ENCODE measurements at places on chromosomes 2 and 18.

GRCh38 chr18:50465211-50466153 lies 90.6 kb downstream of the SKA1 start:
- DNase-seq, result no peak

DNA sequence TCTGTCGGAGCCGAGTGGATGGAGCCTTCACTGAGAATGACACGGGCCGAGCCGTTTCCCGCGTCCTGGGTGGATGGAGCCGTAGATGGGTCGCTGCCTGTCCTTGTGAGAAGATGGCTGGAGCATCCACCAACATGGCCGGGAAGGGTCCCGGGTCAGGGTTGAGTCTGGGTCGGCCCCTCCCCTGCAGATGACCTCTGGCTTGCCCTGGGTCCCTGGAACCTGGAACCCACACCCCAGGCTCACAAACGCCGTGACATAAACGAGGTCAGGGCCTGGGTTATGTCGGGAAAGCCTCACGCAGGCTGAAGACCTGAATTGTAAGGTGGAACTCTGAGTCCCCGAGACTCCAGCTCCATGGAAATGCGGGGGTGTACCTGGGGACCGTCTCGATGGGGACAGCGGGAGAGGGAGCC lies 94.9 kb downstream of the NFATC1 start:
- no peak for DNase-seq

DNA sequence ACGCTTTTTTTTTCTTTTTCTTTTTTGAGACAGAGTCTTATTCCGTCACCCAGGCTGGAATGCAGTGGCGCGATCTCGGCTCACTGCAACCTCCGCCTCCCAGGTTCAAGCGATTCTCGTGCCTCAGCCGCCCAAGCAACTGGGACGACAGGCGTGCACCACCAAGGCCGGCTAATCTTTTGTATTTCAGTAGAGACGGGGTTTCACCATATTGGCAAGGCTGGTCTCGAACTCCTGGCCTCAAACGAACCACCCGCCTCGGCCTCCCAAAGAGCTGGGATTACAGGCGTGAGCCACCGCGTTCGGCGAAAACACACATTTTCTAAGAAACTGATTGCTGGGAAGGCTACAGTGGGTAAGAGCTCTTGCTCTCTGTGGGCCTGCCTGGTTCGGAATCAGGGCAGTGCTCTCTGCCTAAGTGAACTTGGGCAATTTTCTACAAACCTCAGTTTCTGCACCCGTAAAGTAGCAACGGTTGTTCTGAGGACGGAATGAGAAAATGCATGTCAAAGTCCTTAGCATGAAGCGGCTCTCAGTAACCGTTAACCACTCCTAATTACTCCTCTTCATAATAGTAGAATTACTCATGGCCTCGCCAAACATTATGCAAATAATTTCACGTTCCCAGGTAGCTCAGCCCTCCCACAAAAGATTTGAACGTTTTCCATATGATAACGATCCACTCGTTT lies 1.0 kb upstream of the PMAIP1 start:
- DNase-seq, result no peak

DNA sequence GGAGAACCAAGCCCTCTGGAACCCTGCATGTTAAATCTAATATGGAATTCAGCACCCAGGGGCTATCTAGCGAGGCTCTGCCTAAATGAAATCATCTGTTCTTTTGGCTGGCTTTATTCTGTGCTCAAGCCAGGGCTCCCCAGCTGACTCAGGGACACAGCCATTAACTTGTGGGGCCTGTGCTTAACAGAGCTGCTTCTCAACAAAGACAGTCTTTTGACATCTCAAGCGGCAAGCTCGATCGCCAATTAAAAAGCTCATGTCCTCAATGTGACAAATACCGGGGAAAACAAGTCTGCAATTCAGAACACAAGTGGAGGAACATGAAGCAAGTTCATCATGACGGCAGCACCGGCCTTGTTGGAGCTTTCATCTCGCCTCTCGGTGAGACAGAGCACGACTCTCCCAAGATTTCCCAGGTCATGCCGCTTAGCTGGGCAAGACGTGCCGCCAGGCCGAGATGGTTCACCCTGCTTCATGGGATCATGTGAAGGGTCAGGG lies 64.9 kb downstream of the KLHL29 start:
- no peak for DNase-seq

- DNase-seq, result no peak
Observed at GRCh38 chr2:204299766-204300165, 245.5 kb upstream of the PARD3B start.

- DNase-seq, result no peak
Observed at GRCh38 chr2:155393406-155393805, 694.9 kb downstream of the KCNJ3 start.

DNA sequence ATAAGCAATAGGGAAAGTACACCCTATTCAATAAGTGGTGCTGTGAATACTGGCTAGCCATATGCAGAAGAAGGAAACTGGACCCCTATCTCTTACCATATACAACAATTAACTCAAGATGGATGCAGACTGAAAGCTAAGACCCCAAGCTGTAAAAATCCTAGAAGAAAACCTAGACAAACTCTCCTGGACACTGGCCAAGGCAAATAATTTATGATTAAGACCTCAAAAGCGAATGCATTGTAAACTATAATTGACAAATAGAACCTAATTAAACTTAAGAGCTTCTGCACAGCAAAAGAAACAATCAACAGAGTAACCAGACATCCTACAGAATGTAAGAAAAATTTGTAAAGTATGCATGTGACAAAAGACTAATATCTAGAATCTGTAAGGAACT lies 41.1 kb upstream of the ASXL3 start:
- no peak for DNase-seq

- no peak for DNase-seq
Observed at GRCh38 chr2:66560683-66561082, 125.8 kb downstream of the MEIS1 start.

DNA sequence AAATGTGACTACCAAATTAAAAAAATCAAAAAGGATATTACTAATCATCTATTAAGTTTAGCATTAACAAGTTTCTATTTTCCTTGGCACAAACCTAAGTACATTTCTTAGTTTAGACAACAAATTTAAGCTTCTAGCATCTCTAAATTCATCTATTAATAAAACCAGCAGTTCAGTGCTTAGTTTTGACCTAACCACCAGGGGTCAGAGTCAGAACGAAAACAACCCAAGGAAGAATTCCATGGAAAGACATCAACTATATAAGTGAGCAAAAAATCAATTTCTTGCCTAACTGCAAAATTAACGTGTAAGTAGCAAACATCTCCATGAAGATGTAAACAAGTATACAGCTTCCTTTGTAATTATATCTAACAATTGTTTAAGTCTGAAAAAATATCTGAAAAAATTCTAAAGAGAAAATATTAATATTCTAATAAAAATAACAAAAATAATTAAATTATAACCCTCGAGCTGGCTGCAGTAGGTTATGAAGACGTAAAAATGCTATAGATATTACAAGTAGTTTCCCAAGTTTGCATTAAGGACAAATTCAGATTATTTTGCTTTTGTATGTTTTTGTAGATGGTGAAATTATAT lies 83.7 kb downstream of the CERKL start:
- DNase-seq, result no peak

GRCh38 chr2:115650827-115651226 lies 1208.4 kb downstream of the DPP10 start:
- DNase-seq, result no peak

DNA sequence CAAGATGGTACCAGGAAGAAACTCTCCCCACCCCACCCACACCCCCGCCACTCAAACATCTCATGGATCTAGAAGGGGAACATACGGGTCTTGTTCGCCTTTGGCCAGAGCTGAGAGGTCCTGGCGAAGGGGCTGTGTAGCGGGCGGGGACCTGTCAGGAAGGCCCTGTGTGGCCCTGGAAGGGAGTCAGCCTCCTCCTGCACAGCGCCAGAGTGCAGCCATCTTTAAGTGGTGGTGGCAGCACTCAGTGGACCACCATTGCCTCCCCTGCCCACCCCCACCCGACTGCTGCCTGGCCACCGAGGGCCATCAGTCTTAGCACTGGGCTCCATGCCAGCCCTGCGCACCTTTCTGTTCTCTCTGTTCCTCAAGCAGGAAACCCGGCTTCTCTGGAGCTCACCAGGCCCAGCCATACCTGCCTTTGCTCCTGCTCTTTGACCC lies 11.6 kb upstream of the FAHD2A start:
- DNase-seq, result no peak

- DNase-seq, result no peak
Observed at GRCh38 chr2:150944315-150944714, 317.3 kb downstream of the RBM43 start.

DNA sequence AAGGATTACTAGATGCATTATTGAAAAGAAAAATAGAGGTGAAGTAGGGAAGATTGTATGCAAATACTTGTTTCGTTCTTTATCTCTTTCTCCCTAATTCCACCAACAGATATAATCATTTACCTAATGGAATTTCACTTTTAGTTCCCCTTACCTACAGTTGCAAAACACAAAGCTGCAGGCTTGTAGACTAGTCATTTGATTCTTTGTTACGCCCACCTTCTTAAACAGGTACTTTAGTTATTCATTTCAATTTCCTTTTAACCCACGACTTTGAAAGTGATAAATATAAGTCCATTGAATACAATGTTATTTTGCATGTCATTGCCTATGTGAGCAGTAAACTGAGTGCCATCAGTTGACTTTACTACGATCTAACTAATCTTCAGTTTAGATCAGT lies 3.9 kb upstream of the HRH4 start:
- no peak for DNase-seq

- no peak for DNase-seq
Observed at GRCh38 chr2:235749121-235749770, 255.4 kb downstream of the AGAP1 start.

DNA sequence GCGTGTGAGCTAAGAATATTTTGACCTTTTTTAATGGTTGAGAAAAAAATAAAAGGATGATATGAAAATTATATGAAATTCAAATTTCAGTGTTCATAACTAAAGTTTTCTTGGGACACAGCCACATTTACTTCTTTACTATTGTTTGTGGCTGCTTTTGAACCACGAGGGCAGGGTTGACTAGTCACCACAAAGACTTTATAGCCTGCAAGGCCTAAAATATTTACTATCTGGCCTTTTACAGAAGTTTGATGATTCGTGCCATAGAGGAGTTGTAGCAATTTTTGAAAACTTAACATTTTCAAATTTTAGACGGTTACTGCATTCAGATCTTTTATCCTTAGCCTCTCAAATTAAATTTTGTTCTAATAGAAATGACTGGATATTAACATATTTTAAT lies 69.9 kb downstream of the LIMS1 start:
- no peak for DNase-seq

- DNase-seq, result no peak
Observed at GRCh38 chr2:197281421-197281820, 29.2 kb downstream of the ANKRD44 start.

DNA sequence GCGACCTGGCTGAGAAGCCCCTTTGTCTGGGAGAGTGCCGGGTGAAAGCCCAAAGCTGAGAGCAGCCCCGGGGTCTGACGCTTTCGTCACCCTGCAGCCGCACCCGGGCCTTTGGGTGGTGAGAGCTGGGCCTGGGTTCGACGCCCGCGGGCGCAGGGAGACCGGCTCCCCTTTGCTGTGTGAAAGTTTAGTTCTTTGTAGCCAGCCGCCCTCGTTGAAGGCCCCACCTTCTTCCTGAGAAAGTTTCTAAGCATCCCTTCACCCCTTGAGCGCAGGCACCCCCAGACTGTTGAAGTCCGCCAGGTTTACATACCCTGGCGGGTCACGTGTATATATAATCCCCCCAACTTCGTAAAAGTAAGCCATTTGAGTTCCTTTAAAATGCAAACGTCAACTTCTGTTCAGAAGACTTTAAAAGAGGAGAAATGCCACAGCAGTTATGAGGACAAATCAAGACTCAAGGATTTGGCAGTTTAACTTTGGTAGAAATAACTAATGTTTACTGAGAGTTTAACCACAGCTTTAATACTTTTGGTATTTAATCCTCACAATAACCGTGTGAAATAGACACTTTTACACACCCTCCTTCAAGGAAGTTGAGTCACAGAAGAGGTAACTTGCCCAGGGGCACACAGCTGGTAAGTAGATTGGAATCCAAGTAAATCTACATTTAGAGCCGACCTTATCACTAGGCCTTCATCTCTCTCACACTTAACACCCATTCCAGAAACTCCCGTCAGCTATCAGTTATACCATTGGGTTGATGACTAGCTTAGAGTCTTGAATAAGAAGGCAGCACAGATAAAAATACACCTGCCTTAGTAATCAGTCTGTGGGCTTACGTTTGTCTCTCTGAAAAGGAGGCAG lies 1.1 kb upstream of the MBOAT2 start:
- no peak for DNase-seq
